ENCODE measurements at places on chromosomes 16 and 17. TPM values are rescaled to one million over a fixed set of nuclear protein-coding genes. Genes with fewer than 3 reads are reported as not detected.

DNA sequence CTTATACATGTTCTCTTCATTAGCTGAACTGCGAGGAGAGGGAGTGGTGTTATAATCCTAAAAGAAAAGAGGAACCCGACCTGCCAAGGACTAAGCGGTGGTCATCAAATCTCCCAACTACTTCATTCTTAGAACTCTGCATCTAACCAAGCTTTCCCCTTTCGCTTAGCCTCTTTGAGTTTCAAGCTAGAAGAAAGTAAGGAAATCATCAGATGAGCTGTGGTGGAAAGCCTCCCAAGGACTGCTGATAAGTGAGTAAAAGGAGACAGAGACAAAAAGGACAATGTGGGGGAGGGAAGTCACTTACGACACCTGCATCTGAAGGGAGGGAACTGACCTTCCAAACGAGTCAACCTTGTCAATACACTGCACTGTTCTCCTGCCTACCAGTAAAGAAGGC is 121.3 kb downstream of the TRIM37 start:
- DNase-seq = no peak

GRCh38 chr17:55722742-55723487 is at the start of gene TMEM100:
TMEM100 (minus strand) TSS chr17:55722864; CDS start chr17:55721070, 1,794 bp downstream.
- DNase-seq = no peak

DNA sequence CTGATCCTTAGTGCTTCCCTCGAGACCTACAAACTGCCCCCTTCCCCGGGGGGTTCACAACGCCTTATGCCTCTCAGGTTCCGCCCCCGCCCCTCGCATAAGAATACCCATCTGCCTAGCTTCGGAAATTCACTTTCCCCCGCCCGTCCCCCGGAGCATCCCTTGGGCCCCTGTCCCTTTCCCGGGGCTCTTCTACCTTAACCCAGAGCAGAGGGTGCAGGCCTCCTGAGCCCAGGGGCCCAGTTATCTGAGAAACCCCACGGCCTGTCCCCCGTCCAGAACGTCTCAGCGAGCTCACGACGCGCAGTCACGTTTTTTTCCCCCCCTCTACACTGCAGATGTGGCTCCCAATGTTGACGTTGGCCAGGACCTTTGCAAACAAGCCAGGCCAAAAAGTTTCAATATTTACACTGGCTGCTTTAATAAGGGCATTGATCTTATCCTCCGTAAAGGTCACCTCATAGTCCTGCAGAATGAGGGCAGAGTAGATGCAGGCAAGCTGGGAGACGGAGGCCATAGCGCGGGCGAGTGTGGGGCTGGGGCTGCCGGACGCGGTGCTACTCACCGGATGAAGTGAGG is 1.4 kb upstream of the NBR1 start:
- peak; percentile 0 for DNase-seq

GRCh38 chr16:62863139-62863538 is 826.9 kb upstream of the CDH8 start:
- DNase-seq = no peak

GRCh38 chr17:64022611-64023063 is 2.2 kb upstream of the ICAM2 start:
- no peak for DNase-seq

- no peak for DNase-seq
Observed at GRCh38 chr17:40366076-40366860, 1.7 kb upstream of the GJD3 start.

DNA sequence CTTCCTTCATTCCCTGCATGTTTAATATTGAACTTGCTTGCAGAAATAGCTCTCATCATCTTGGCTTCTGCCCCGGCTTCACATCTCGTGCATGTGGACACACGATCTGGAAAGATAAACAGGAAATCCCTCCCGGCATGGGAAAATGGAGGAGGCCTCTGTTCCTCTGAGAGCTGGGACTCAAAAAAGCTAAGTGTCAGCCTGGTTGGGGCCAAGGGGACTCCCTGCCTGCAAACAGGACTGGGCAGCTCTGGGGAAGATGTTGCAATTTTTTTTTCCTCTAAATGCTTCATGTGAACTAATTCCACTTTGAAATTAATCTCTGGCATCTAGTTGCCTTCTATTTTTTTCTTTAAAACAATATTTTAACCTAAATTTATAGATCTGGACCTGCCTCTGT is 24.8 kb downstream of the ITPRIPL2 start:
- DNase-seq = peak; percentile 97

The FBXW10 gene
- not detected for total RNA-seq

- no peak for DNase-seq
Observed at GRCh38 chr17:68019336-68019674, 16.2 kb upstream of the KPNA2 start.

GRCh38 chr17:82098939-82099763 is 1.1 kb upstream of the FASN start:
- no peak for DNase-seq

The OR4D1 gene
- not detected for total RNA-seq

The TBC1D3 gene
- total RNA-seq = not detected

The CCDC154 gene
- total RNA-seq = 0.51 TPM

- DNase-seq = no peak
Observed at GRCh38 chr16:2966808-2967191, 2.3 kb upstream of the PAQR4 start.

The PITPNM3 gene
- total RNA-seq = 42.9 TPM

DNA sequence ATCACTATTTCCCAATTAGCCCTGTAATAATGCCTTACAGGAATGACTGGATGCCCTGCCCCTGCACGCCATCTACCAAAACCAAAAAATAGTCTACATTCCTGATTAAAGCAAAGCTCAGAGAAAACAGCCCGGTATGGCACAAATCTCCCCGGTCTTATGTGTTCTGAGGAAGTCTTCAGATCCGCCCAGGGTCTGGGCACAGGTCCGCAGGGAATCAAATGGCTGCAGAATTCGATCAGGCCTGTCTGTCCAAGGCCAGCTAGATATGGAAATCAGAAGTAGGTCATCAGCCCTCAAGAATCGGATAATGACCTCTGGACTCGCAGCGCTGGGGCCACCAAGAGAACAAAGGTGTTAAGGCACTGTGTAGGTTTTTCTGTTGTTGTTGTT is 171.0 kb downstream of the ZFHX3 start:
- DNase-seq = no peak
